ENCODE measurements at places on chromosomes 13 and 19.

DNA sequence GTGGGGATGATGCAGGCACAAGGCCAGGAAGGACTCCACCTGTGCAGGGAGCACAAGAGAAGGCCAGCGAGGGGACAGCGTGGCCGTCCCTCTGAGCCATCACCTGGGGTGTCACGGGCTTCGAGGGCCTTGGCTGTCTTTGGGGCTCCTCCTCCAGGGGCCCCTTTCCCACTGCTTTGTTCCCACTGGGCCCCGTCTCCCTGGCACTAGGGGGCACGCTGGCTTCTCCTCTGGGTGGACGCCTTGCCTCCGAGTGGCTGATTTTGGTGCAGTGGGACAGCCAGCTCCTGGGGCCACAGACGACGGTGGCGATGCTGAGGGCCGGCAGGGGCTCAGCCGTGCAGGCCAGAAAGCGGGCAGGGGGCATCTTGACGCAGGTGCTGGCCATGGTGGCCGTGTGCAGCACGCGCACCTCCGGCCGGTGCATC lies 43.2 kb upstream of the GRTP1 start:
- DNase-seq: no peak

DNA sequence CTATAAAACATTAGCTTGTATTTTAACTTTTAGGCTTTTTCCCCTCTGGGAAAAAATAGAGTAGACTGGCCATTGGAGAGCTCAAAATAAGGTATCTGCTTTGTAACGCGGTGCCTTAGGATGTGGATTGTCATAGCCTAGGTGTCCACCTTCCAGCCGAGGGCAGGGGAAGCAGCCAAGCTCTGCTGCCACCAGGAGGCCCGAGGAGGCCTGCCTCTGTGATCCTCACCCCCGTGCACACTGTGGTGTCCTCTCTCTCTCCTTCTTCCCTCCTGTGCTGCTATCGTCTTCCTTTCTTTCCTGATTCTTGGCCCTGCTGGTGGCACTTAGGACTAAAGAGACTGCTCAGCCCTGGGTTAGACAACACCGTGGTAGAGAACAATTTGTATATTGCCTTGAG lies 11.3 kb downstream of the HNRNPM start:
- peak; percentile 27 for DNase-seq

DNA sequence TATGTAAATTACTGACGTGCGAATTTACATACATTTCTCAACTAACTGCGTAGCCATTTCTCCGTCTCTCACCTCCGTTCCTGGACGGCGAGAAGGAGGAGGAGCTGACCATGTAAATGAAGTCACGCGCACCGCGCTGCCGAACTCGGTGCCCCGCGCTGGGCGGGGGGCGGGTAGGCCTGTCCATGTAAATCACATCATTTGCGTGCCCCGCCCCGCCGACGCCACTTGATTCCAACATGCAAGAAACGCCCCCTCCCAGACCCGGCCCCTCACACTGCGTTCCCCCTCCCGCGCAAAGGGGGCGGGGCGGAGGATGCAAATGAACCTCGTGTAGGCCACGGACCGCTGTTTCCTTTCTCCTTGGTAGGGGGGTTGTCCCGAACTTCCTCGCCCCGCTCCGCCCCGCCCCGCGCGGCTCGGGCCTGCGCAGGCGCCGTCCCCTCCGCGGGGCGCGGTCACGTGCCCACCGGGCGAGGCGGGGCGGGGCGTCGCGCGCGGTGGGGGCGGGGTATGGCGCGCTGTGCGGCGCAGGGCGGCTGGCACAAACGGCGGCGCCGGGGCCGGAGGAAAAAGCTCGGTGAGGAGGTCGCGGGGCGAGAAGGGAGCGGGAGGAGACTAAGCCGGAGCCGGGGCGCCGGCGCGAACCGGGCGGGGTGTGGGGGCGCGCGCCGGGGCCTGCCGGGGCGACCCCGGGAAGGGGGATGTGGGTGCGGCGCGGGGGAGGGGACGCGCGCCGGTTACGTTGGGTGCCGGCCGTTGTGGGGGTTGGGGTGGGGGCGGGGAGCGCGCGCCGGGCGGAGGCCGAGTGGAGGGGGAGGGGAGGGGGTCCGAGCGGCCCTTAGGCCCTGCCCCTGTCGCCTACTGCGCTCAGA lies at the start of gene EGLN2:
EGLN2 (plus strand) TSS at position 509 of the 875 bp plus-strand sequence. CDS start 1,382 bp downstream, outside the sequence.
- peak; percentile 100 for DNase-seq

DNA sequence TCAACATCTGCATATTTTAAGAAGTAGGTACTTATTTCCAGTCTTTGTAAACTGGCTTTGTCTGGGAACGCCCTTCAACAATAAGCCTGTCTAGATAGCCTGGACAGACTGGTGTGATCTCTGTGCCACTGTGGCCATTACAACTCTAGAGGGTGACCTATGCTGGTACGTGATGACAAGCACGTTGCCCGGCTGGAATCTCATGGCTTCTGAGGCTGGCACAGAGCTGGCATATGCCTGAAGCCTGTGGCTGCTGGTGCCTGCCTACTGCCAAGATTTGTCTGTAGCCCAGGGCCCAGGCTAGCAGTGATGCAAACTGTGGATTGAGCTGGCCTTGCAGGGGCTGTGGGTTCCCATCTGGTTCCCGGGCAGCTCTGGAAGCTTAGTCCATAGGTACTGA lies 34.0 kb downstream of the IGFL3 start:
- no peak for DNase-seq

DNA sequence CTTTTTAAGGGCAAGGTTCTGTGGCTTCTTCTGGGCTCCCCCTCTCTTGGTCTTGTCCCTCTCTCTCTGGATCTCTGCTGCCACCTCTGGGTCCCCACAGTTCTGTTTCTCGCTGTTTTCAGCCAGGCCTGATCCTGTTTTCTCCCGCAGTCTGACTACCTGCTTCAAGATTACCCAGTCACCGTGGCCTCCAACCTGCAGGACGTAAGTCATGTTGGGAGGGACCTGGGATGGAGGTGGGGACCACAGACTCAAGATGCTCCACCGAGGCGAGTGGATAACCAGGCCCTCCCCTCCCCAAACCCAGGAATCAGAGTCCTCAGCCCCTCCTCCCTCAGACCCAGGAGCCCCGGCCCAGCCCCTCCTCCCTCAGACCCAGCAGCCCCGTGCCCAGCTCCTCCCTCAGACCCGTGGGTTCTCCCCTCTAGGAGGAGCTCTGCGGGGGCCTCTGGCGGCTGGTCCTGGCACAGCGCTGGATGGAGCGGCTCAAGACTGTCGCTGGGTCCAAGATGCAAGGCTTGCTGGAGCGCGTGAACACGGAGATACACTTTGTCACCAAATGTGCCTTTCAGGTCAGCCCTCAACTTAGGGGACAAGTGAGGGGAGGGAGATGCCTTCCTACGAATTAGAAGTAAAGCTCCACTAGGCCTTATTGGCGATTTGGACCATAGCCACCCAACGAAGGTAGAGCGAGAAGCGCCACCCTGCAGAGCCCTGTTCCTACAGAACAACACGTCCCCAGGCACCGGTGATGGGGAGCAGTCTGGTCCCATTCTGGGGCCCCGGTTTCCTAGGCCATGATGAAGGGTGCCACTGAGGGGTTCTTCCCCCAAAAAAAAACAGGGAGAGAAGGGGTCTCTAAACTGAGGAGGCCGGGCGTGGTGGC lies 2.2 kb downstream of the FLT3LG start:
- no peak for DNase-seq

Measured in MCF 10A (cell line).